ENCODE measurements at places on chromosomes 7 and 10.

DNA sequence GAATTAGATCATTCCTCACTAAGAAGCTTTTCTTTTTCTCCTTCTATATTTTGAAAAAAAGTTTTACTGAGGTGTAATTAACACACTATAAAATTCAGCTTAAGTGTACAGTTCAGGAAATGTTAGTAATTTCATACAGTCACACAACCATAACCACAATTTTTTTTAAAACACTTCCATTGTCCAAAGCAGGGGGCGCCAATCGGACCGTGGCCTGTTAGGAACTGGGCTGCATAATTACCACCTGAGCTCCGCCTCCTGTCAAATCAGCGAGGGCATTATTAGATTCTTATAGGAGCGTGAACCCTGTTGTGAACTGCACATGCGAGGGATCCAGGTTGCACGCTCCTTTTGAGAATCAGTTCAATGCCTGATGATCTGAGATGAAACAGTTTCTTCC is 427.1 kb downstream of the TFEC start:
- no peak for DNase-seq

GRCh38 chr7:139647085-139647484 is 123.6 kb downstream of the CLEC2L start:
- DNase-seq: no peak

- DNase-seq: no peak
Measured at GRCh38 chr10:109913306-109913892, 9.9 kb downstream of the XPNPEP1 start.

- no peak for DNase-seq
Measured at GRCh38 chr7:81030472-81030871, 111.6 kb upstream of the SEMA3C start.

DNA sequence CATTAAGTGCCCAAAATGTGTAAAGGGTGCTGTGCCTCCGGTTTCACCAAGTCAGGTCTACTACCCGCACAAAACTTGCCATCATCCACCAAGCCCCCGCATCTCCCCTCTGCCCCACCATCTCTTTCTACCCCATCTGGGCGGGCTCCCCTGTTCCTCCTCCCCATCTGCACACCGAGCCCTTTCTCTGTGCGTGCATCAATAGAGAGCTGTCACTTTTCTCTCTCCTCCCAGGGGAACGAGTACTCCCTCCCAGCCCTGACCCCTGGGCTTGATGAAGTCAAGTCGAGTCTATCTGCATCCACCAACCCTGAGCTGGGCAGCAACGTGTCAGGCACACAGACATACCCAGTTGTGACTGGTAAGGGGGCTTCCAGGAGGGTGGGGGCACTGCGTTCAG is 63.5 kb downstream of the PAX2 start:
- DNase-seq: no peak

- no peak for DNase-seq
Measured at GRCh38 chr7:5294169-5294987, 11.6 kb downstream of the SLC29A4 start.

DNA sequence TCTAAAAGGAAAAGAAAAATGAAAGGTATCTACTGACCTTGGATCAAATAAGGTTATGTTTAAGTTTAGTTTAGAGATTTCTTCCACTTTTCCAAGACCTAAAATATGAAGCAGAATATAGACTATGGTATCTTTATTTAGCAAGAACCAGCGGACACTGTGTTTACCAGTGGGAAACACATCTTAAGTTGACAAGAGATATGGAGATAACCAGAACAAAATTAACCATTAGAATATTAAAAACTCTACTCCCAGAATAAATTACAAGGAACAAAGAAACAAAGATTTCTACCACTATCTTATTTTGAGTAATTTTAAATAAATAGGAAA is 86.9 kb downstream of the IMMP2L start:
- DNase-seq: no peak

GRCh38 chr7:2008101-2008935 is 224.4 kb downstream of the MAD1L1 start:
- no peak for DNase-seq
